ENCODE measurements at places on chromosomes 6 and 20.

DNA sequence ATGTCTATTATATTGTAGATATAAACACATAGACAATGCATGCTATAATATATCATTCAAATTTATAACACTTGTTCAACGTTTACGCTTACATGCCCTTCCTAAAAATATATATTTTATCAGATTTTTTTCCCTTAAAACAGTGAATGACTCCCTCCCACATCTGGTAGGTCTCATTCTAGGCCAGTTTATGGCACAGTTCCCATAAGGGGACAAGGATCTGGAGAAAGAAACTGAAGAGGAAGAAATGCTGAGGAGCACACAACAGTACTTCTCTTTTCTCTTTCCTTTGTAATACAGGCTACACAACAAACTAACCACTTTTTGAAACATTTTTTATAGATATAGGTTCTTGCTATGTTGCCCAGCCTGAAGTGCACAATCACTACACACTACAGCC, 48.6 kb upstream of the RCAN2 start:
- DNase-seq, result no peak

DNA sequence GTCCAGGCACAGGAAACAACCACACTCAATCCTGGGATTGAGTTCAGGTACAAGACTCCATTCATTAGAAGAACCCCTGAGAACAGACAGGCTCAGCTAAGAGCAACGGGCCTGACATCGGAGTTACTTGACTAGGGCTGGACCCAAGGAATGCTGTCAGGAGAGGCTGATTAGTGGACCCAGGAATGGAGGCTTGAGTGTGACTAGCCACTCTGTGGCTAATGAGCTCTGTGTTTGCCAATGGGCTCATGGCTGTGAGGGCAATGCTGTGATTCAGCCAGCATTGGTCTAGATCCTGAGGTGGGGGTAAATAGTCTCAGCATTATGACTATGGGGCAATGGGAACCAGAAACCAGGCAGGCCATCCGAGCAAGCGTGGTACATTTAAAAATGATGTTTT, 71.8 kb downstream of the RIOK1 start:
- DNase-seq, result no peak

DNA sequence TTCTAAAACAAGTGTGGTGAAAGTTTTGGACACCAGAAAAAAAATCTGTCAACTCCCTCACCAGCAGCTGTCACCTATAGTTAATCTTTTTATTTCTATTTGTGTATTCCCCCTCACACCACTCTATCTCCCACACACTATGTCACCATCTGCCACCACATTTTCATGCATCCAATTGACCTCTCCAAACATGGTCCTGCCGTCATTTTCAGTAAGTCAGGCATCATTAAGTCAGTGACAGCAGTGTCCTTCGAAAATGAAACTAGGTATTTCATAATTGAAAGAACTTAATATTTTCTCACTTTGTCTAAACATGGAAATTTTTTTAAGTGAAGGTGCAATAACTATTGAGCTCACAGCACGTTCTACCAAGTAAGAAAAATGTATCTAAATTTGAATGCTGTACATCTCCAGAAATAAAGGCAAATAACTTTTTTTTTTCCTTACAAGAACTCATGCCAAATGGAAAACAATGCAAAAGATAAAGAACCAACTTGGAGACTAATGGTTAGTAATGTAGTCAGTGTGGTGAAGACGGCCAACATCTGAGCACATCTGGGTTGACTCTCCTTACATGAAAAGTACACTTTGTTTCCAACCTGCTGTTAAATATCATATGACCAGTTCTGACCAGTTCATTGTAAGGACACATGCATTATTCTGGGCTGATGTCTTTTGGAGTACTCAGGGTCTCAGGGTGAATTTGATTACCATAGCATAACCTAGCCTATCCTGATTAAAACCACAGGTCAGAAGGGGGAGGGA, 623.3 kb upstream of the MANEA start:
- no peak for DNase-seq

- no peak for DNase-seq
Measured at GRCh38 chr6:37684801-37685200, 12.9 kb downstream of the MDGA1 start.

DNA sequence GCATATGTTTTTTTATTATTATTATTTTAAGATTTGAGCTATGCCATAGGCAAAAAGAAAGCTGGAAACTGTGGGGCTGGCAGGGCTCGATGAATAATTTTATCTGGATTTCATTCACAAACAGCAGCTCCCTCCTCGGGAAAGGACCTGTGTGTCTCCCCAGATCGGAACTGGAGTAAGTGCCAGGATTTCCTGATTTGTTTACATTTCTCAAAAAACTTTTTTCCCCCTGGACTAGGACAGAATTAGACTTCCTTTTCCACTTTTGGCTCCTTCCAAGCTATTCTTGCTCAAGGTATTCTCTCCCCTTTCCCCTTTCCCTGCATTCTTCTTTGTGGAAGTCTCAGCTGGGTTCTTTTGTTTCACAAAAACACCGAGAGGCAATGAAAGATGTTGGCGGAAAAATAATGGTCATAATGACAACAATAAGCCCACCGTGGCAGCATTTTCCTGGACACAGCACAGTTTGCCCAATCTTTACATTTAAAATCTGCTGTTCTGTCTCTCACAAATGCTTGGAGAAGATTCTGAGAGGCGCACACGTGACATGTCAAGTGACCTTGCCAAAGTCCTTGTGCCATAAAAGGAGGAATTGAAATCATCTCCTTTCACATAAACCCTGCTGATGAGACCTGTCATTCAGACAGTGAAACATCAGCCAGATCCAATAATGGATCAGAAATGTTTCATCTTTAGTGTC, 85.8 kb upstream of the PREP start:
- DNase-seq, result no peak

GRCh38 chr6:107246249-107246971, 131.1 kb upstream of the BEND3 start:
- DNase-seq, result no peak

- DNase-seq, result peak; percentile 20
Measured at GRCh38 chr20:35093267-35093884, 769 bp upstream of the TRPC4AP start.

DNA sequence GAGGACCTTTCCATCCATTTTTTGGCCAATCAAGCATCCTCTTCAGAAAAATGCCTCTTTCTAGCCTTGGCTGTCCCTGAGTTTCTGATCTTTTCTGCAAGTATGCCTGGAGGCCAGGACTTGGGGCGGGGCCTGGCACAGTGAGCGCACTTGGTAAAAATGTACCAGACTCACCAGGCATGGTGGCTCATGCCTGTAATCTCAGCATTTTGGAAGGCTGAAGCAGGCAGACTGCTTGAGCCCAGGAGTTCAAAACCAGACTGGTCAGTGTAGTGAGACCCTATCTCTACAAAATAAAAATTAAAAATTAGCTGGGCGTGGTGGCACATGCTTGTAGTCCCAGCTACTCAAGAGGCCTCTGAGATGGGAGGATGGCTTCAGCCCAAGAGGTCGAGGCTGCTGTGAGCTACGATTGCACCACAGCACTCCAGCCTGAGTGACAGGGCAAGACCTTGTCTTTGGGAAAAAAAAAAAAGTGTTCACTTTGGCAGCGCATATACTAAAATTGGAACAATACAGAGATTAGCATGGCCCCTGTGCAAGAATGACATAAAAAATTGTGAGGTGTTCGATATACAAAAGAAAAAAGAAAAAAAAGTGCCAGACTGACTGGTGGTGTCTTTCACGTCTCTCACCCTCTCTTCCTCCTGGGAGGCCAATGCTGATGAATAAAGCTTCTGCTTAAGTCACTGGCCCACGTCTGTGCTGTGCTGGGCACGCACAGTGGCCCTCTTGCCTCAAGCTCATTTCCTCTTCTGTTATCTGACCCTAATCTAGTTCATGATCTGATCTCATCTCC, 18.1 kb upstream of the SLC9A8 start:
- no peak for DNase-seq

DNA sequence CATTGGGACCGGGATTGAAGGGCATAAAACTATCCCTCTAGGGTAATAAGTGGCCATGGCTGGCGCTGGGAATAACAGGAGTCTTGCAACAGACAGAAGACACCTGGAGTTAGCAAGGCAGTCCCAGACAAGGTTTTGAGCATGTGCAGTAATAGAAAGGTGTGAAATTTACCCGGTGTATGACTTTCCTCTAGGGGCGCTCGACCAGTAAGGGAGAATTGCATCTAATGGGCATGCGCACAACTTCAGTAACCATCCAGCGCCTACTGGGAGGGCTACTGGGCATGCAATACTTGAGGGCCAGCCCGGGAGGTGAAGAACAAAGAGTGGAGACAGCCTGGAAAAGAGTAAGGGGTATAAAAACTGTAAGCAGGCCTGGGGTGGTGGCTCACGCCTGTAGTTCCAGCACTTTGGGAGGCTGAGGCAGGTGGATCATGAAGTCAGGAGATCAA, 32.7 kb downstream of the SERPINB6 start:
- no peak for DNase-seq

GRCh38 chr20:57003012-57003411, 263.4 kb downstream of the BMP7 start:
- DNase-seq, result no peak

- DNase-seq, result no peak
Measured at GRCh38 chr6:73062130-73062529, 163.2 kb downstream of the KHDC1L start.

- no peak for DNase-seq
Measured at GRCh38 chr6:11917951-11918738, 94.0 kb upstream of the HIVEP1 start.

DNA sequence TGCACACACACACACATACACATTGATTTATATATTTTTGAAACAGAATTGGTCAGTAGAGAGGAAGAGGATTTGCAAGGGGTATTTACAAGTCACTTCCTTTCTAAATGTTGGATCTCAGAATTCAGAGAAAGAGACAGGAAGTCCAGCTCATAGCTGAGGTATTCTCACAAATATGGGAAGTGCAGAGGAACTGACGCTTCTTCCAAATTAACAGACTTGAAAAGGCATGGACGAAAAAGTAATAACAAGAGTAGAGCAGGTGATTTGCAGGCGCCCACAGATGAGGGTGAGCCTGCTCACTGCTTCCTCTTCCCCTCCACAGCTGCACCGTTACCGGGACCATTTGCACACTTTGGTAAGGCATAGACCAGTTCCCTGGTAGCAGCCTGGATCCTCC, 246.4 kb downstream of the PHACTR1 start:
- no peak for DNase-seq

GRCh38 chr20:14583413-14583812, 246.0 kb upstream of the FLRT3 start:
- DNase-seq, result no peak

DNA sequence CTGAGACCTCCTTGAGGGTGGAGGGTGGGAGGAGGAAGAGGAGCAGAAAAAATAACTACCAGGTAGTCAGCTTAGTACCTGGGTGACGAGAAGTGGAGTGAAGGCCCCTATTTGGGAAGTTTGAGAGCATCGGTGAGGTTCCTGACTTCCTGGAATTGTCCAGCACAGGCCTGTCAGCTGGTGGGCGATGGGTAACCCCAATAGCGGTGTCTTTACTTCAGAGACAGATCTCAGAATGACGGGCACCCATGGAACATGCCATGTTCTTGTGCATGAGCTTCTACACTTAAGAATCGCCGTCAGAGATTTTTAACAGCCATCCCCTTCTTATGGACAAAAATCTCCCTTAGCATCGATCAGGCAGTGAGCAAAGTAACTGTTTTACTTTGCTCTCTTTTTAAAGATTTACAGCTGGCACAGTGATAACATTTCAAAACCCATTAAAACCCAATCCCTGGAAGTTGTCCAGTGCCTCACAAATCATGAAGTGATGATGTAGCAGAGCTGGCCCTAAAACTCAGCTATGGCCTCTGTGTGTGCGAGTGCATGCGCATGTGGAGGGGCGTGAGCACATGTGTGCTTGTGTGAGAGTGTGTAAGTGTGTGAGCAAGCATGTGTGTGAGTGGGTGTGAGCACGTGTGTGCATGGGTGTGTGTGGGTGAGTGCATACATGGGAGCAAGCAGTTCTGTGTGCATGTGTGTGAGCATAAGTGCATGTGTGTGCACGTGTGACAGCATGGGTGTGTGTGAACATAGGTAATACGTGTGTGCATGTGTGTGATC, 85.2 kb downstream of the DLL1 start:
- DNase-seq, result no peak

DNA sequence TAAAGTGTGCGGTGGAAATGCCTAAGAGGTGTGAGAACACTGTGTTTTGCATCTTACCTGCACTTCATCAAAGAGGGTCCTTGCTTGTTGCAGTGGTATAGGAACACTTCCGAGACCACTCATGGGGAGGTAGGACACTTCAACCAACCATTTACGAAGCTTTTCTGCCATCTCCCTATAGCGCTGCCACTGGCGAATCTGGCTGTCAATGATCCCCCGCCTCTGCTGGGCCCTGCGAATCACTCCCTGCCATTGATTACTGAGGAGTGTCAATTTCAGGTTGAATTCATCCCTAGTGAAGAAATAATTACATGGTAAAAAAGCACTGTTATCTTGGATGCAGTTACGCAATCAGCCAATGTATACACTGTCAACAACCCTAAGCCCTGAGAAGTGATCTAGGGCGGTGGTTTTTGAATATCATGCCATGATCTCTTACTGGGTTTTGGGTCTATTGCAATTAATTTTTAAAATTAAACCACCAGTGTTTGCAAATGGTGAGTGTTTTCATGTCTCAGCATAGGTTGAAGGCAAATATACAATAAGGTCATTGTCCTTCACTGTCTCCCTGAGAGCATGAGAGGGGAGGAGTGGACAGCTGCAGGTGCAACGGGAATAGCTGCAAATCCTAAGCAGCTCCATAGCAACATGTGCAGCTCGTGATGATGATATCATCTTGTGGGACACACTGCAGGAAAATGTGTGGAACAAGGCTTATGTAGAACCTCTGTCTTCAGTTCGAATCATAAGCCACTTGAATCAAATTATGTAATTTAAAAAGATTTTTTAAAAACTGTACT, 400.6 kb downstream of the ESR1 start:
- no peak for DNase-seq

DNA sequence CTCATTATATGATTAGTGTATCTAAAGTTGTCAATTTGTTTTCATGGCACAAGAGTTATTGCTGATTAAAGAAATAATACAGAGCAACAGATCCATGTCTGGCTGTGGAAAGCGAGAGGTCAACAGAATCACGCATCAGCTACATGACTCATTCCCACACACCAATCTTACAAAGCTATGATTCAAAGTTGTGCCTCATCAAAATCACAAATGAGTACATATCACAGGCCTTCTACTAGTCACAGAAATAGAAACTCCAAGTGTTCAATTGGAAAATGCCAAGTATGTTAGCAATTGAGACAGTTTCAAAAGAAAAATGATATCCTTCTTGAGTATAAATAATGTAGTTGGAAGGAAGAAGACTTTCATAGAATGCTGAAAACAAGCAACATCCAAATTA, 57.8 kb upstream of the NKAIN2 start:
- DNase-seq, result no peak

DNA sequence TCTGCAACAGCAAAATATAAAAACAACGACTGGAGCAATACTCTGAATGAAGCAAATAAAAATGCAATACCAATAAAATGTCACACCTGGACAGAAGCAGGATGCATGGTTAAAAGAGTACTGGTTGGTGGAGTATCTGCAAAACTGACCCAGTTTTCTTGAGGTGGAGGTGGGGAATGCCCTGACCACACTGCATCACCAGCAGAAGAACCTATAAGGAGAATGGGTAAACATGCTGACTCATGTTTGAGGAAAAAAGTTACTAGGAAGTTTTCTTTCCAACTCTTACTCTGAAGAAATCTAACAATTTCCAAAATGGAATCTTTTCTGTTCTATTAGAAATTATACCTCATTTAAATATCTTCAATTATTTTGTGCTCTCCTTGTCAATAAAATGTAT, 43.6 kb downstream of the REPS1 start:
- DNase-seq, result peak; percentile 15

All from activated CD8-positive, alpha-beta memory T cell treated with anti-CD3 and anti-CD28 coated beads for 4 hours (primary cell).